ENCODE measurements at places on chromosomes 12 and 14.

GRCh38 chr14:73794146-73794545 is 57.5 kb upstream of the PTGR2 start:
- no peak for ATAC-seq

DNA sequence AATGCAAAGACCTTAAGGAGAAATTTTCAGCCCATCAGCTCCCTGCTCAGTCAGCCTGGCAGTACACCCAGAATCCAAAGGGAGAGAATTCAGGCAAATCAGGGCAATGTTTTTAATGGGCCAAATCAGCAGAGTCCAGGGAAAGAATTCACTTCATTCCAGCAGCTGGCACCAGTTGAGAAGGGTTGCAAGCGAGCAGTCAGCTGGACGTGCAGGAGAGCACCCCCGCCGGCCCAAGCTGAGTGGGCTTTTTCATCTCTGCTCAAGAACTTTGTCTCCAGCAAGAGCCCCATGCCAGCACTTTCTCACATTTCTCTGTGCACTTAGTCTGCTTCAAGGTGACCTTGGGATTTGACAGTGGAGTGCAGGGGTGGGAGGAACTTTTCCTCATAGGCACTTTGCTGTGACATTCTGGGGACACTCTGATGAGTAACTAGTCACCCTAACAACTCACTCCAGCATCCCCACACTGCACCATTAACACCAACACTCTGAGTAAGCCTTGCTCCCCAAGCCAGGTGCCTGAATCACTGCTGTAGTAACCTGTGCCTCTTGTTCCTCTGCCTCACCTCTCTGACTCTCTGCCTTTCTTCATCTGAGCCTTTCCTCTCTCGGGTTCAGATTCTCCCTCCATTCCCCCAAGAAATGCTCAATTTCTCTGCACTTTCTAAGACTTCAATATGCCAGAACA is 2.2 kb downstream of the ENDOU start:
- no peak for ATAC-seq

GRCh38 chr14:31582286-31582691 is 21.1 kb downstream of the NUBPL start:
- ATAC-seq: peak; percentile 60

- ATAC-seq: no peak
Measured at GRCh38 chr12:105644770-105645169, 314.3 kb downstream of the C12orf75 start.

DNA sequence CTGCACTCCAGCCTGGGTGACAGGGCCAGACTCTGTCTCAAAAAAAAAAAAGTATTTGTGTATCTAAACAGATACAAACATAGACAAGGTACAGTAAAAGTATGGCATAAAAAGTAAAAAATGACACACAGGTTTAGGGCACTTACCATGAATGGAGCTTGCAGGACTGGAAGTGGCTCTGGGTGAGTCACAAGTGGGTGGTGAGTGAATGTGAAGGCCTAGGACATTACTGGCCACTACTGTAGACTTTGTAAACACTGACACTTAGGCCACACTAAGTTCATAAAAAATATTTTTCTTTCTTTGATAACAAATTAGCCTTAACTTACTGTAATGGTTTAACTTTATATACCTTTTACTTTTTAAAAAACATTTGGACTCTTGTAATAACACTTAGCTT is 38.0 kb upstream of the EIF5 start:
- no peak for ATAC-seq

DNA sequence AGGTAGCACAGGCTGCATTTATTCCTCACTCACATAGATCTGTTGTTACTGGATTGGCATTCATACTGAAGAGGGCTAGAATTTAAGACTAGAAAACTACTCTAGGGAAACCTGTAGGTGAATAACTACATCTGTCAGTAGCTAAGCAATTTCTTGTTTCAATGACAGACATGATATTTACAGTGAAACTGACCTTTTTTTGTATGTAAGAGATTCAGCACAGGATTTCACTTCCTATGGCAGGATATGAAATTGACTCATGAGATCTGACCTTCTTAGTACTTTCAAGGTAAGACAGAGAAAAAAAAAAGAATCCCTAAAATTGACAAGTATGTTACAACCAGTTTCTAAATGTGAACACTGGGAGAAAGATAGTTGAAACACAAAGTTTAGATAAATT is 189.8 kb upstream of the SLC16A7 start:
- no peak for ATAC-seq

DNA sequence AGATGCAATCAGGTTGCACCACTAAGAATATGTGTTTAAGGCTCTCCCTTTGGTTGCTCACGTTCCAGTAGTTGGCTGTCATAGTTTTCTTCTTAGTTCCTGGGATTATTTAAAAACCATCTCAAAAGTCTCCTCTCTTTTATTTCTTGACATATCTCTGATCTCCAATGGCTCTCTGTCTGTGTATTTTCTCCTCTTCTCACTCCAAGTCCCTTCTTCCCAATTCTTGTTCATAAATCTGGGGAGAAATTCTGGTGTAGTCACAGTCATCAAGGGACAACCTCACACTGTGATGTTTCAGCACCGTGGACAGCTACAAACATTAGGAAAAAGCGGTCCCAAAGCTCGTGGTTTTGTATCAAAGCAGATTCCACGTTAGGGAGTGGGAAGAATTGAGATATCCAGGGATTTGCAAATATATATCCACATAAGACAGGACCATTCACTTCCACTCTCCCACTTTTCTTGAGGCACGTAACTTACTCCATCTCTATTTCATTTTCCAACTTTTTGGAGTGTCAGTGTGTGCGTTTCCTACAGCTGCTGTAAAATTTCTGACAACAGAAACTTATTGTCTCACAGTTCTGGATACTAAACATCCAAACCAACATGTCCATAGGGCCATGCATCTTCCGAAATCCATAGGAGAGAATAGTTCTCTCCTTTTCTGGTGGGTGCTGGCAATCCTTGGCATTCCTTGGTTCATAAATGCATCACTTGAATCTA is 80.6 kb upstream of the TMEM233 start:
- ATAC-seq: no peak

DNA sequence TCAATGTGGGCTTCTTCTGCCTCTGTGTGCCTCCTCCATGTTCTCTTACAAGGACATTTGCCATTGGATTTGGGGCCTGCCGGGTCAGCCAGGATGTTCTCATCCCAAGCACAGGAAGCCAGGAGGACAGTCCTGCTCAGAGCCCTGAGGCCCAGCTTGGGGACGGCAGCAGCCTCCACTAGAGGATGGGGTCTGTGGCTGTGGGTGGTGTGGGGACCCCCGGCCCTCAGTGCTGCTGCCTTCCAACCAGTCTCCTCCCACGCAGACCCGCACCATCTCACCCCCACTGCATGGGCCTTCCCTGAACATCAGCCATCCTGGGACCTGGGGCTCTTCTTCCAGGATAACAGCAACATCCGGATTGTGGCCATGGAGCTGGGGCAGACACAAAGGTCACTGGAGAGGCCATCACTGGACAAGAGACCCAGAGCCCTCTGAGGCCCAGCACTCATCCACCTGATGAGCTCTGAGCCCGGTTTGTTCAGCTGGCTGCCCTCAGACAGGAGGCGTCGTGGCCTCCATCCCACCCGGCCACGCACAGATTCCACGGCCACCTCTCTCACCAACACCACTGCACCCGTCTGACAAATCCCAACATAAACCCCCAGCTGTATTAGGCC is 56.5 kb upstream of the C14orf180 start:
- no peak for ATAC-seq

- ATAC-seq: peak; percentile 69
Measured at GRCh38 chr12:81083906-81084513, 6.1 kb downstream of the ACSS3 start.

DNA sequence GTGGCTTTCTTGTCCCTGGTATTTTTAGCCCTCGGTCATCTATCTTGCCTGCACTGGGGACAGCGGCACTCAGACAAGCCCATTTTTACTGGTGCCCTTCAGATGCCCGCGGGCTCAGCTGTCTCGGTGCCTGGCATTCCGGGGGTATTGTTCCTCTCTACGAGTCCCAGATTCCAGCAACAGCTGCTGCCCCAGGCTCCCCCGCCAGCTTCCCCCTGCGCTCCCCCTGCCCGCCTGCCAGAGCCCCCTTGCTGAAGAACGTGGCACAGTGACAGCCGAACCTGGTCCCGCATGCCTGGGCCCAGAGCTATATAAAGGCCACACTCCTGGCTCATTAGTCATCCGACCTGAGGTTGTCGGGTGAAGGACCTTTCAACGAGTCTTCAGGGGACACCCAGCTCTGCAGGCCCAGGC is 10.9 kb upstream of the MYL2 start:
- ATAC-seq: no peak

GRCh38 chr14:35338731-35339405 is 46.7 kb downstream of the PSMA6 start:
- no peak for ATAC-seq

DNA sequence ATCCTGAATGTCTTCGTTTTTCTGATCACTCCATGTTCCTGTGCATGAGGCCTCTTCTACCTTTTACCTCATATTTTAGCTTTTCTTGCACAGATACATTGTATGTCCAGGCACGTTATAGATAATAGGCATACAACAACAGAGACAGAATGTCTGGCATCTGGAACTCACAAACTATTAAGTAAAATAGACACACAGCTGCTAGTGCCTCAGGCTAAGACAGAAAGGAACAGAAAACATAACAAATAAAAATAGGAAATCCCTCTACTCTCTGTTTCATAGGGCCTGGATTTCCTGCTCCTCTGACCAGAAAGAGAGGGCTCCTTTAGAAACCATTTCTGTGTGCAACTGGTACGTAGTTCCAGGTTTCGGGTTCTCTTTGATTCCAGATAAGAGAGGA is 48.6 kb downstream of the ATXN7L3B start:
- no peak for ATAC-seq

DNA sequence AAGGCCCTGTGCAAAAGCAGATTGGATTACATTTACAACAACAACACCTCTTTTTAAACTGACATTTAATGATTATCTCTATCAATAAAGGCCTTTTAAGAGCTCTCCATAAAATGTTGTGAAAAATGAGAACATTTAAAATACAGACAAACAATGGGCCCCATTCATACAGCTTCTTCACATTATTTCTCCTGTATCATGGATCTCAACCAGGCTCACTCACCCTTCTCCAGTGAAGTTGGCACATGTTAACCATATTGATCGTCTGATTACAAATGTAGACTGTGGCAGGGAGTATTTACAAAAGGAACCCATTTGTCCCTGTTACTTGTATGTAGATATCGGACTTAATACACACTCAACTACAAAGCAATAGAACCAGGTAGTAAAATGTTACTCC is 220.2 kb upstream of the BTG1 start:
- no peak for ATAC-seq
